Glomerular endothelial cell (primary cell): ENCODE measurements at places on chromosomes 13 and 19.

GRCh38 chr19:11091703-11092153 is 2.5 kb downstream of the LDLR start:
- peak; percentile 88 for DNase-seq

DNA sequence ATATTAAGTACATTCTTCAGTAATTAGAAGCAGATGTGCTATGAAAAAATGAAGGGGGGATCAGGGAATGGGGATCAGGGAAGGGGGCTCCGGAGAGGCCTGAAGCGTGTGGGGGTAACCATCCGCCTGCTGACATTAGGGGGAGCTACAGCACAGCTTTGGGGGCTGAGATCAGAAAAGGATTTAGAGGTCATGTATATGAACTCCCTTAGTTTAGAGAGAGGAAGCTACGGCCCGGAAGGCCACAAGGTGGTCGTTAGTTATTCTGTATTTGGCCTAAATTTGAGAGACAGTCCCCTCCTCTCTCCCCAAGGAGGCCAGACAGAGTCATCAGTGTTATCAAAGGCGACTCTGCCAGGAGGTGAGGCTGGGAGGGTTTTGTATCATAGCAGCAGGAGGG is 99.0 kb downstream of the TM9SF2 start:
- no peak for DNase-seq

DNA sequence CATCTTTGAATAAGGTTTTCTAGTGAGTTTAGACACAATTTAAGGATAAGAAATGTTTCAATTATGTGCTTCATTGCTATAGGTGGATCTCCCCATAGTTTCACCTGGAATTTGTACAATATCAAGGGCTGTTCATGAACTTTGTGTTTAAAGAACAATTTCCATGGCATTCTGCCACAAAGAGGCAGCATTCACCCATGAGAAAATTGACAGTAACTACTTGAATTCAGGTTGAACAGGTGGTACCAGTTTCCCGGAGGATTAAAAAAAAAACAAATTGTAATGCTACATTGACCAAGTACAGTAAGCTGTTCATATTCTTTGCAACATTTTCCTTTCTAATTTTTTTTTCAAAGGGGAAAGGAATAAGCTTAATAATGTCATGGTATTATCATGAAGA is 9.1 kb downstream of the SLITRK5 start:
- DNase-seq = no peak

DNA sequence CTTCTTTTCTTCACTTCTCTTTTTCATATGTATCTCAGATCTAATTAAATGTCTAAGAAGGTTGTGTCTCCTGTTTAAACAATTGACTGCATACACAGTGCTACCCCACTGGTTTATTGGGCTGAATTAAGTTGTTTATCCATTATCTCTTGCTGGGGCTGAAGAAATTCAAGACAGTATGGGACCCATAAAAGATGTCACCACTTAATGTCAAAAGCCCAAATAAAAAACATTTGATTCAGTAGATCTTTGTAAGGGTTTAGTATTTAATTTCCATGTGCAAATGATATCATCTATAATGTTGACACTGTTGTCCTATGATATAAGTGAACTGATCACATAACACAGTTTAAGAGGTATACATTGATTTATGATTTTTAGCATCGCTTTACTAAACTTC is 1431.9 kb upstream of the PCDH20 start:
- DNase-seq = no peak

DNA sequence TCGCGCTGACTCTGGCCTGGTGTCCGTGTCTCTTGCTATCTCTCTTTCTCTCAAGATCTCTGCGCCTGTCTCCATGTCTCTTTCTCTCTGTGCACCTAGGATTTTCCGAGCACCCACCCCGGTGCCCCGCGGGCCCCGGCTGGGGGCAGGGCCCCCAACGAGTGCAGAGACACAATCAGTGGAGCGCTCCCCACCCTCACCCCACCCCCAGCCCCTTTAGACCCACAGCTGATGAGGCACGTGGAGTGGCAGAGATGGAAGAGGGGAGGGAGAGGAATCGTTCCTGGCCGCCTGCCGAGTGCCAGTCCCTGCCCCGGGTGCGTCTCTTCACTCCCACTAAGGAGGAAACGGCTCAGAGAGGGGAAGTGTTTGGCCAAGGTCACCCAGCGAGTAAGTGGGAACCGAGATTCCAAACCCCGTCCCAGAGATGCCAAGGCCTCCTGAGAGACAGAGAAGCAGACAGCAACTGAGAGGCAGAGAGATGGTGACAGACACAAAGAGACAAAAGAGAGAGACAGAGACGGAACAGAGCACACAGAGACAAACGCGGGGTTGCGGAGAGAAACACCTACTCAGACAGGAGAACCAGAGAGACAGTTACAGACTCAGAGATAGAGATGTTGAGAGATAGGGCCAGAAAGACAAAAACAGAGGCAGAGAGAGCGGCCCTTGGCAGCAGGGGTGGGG is 626 bp upstream of the BCL3 start:
- DNase-seq = no peak

DNA sequence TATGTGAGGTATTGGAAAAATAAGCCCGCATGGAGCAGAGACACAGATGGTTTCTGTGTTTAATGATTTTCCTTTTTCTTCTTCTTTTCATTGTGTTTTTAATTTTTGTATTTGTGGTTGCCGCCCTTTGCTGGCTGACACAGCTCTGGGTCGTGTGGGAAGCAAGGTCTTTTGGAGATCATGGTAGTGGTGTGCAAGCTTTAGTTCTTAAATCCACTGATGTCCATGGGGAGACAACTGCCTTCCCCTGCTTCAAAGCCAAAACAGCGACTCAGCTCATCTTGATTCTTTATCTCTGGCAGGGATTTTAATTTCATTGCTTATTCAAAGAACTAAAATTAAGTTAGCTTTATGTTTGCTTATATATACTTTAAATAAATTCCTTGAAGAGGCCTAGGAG is 711.3 kb upstream of the SGCG start:
- DNase-seq = no peak

- DNase-seq = no peak
Observed at GRCh38 chr13:60787083-60787482, 390.1 kb downstream of the TDRD3 start.

DNA sequence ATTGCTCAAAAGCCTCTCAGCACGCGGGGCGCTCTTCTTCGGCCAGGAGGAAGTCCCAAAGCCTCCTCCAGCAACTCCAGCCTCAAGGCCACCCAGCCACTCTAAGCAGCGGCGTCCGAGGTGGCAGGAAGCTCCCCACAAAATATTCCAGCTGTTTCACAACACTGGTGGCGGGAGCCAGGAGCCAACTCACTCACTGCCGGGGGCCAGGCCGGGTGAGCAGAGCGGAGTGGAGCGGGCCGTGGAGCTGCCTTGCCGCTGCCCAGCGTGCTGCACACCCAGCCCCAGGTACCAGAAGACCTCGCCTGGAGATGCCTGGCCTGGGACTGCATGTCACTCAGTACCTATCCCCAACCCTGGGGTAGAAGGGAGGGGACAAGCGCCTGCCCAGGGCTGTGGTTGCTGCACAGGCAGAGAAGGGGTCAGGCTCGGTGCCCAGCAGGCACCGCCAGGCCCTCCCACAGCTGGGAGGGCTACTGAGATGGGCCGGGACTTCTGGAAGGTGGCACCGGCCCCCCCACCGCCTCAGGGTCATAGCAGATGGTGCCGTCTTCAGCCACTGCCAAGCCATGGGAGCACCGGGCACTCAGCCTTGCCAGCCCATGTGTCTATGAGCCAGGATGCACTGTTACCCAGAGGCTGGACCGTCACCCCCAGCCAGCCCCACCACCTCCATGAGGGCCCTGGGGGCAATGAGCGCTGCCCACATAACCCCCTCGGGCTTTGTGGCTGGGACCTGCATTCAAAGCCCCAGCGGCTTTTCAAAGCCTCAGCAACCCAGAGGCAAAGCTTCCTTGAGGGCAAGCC is 59.2 kb downstream of the MLLT1 start:
- no peak for DNase-seq

GRCh38 chr13:32426990-32427851 is 709 bp downstream of the N4BP2L1 start:
- DNase-seq = no peak

DNA sequence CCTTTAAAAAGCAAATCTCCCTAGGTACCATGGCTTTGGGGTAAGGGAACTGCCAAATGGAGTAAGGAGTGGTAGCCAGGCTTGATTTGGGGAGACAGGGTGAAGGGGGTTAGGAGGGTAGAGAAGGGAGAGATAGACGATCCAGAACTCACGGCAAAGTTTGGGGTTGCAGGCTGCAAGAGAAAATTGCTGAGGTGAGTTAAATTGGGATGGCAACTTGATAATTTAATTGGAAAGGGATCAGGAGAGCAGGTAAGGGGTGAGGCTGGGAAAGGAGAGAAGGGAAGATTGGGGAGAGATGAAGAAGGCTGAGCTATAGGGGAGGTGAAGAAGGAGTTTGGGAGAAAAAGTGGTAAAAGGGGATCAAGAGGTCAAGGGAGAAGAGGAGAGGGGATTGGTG is 4.0 kb downstream of the IZUMO2 start:
- no peak for DNase-seq

DNA sequence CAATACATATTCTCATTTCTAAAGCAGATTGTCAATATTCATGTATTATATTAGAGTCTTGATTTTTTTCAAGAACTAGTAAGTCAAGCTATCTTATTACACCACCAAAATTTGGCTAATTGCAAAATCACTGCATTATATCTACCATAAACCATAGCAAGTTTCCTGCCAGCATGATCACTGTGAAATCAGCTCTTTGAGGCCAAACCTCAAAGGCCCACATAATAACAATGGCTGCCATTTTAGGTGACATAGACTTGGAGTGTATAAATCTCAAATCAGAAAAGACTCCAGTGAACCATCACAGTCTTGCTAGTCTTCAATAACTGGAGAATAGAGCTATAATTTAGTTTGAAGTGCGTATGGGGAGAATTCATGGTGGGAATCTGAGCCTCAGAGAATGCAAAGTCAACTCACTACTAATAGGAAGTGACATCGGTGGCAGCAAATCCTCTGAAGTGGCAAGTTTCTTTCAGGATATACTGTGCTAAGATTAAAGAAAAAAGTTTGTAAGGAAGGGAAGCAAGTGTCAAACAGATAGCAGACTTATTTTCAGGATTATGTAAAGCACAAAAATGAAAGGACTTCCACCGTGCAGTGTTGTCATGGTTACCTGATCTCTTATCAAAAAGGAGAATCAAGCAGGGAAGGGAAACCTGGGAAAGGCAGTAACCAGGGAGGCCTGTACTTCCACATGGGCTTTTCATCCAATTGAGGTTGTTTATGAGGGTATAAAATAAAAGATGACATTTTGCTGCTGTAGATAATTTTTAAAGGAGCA is 117.4 kb upstream of the FNDC3A start:
- DNase-seq = no peak

DNA sequence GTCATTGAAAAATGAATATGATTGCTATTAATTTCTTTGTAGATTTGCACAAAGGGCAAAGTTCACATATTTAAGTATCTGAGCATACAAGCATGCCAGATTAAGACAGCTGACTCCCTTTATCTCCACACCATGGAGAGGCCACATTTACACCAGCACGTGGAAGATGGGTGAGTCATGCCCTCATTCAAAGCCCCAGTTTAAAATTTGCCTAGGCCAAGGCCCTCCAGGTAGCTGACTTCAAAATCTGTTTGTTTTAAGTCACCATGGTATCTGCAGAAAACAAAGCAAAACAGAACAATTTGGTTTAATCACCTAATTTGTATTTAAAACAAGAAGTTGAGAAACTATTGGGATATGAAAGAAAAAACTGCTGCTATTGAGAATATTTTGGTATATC is 109.2 kb downstream of the ESD start:
- DNase-seq = no peak

- no peak for DNase-seq
Observed at GRCh38 chr19:42555317-42555716, 27.0 kb upstream of the CEACAM1 start.

DNA sequence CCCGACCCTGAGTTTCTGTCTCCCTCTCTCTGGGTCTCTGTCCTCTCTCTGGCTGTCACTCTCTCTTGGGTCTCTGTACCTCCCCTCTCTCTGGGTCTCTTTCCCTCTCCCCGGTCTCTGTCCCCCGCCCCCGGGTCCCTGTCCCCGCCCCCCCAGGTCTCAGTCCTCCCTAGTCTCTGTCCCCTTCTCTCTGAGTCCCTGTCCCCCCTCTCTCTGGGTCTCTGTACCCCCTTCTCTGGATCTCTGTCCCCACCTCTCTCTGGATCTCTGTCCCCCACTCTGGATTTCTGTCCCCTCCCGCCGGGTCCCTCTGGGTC is 2.3 kb upstream of the FTL start:
- no peak for DNase-seq

DNA sequence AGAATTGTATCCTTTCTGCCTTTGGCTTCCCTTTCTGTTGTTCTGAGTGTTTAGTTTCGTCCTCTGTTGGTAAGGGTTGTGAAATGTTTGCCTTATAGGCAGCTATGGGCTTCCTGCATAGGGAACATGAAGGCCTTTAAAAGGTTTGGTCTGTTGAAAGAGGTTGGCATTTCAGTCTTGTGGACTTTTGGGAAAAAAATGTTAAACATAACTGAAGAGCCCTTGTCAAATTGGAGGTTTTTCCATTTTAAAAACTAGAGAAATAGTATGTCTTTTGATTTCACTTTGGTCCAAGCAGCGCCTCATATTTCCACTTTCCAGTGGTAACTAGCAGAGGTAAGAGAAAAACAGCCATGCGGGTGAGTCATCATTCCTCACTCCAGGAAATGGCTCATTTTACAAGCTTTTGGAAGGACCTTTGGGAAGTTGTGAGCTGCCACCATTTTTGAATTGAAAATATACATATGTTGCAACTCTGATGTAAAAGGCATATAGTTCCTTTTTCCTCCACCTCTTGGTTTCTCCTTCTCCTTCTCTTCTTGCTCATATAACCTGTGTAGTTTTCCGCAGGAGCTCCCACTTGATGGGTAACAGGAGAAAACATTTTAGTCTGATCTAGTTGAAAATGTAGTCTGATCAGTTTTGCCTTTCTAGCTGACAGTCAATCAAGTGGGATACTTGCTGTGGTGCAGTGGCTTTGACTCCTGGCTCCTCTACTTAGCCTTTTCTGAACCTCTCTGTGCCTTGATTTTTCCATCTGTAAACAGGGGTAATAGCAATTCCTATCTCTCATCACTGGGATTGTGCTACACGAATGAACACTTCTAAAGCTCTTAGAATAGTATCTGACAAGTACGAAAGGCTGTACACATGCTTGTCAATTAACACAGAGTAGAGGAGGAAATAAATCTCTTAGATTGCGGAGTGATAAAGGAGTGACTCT is 23.0 kb downstream of the GPC6 start:
- DNase-seq = no peak

DNA sequence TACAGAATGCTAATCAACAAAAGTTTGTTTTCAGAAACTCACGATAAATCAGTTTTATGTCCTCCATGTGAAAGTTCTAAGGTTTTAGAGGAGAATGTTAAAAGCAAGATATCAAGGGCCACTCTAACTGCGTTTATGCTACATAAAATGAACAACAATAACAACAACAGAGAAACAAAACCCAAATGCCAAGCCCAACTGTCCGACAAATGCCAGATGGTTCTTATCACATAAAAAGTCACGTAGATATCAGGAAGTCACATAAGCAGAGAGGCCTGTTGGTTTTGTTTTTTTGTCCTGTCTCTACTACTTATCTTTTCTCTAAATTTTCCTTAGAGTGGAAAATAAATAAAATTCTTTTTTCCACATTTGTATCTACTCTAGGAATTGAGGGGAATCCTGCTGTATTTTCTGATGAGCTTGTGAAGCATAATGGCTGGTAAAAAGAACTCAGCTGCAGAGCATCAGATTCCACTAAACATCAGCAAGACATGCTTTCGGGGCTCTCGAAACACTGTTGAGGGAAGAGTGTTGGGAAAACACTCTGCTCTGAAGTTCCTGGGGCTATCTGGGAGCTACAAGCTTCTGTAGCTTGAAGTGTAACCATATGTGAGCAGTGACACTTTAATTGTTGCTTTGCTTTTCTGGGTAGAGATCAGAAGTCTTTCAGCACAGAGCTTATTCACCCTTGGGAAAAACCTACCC is 110.1 kb downstream of the SLAIN1 start:
- no peak for DNase-seq

GRCh38 chr13:39406688-39407087 is 196.3 kb downstream of the LHFPL6 start:
- DNase-seq = no peak
